Pancreas (tissue), 10 donors: ENCODE measurements at places on chromosomes 7 and 10.

- no peak for DNase-seq
Measured at GRCh38 chr10:48805411-48805810, 120.7 kb downstream of the WDFY4 start.

GRCh38 chr7:43589133-43589478 is 6.2 kb downstream of the STK17A start:
- DNase-seq: no peak

DNA sequence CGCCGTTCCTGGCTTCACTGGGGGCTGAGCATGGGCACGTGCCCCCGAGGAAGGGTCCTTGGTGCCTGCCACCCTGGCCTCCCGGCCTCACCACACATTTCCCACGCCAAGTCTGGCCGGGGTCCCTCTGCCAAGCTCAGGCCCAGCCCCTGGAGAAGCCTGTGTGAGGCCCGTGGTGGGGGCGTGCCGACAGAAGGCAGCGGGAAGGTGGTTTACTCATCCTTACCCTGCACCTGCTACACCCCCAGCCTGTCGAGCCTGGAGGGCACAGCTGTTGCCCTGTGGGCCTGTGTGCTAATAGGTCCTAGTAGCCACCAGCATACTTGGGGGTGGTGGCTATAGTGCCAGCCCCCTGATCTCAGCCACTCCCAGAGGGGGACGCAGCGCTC is 46.7 kb downstream of the NKX6-2 start:
- no peak for DNase-seq

- no peak for DNase-seq
Measured at GRCh38 chr7:111756687-111757178, 194.4 kb upstream of the IMMP2L start.

GRCh38 chr10:99799613-99800012 is 17.2 kb downstream of the ABCC2 start:
- DNase-seq: no peak

DNA sequence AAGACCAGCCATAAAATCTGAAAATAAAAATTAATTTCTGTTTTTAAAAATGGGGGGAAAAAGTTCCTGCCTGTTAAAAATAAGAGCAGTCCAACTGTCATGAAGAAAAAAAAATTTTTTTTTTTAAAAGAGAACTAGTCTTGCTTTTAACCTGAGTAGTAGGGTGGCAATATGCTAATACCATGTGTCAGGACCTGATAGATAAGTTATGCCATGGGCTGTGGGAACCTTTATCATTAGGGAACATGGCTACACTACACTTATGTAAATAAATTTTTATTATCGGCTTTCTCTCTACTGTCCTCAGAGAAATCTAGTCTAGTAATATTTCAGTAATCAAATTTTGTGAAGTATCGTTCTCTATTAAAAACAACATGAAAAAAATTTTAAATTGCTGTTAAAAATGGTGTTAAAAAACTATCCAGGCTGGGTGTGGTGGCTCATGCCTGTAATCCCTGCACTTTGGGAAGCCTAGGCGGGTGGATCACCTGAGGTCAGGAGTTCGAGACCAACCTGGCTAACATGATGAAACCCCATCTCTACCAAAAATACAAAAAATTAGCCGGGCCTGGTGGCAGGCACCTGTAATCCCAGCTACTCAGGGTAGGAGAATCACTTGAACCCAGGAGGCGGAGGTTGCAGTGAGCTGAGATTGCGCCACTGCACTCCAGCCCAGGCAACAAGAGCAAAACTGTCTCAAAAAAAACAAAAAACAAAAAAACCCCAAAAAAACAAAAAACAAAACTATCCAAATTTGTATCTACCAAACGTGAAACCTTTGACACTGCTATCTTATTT is 20.7 kb downstream of the NT5C3A start:
- DNase-seq: no peak

- DNase-seq: no peak
Measured at GRCh38 chr7:44538798-44539668, 2.1 kb downstream of the NPC1L1 start.
